ENCODE measurements at places on chromosomes 6 and 20.

GRCh38 chr20:61754976-61755778 lies 310.5 kb downstream of the TAF4 start:
- no peak for DNase-seq

- DNase-seq: no peak
Measured at GRCh38 chr6:120219339-120219738, 869.8 kb upstream of the MAN1A1 start.

DNA sequence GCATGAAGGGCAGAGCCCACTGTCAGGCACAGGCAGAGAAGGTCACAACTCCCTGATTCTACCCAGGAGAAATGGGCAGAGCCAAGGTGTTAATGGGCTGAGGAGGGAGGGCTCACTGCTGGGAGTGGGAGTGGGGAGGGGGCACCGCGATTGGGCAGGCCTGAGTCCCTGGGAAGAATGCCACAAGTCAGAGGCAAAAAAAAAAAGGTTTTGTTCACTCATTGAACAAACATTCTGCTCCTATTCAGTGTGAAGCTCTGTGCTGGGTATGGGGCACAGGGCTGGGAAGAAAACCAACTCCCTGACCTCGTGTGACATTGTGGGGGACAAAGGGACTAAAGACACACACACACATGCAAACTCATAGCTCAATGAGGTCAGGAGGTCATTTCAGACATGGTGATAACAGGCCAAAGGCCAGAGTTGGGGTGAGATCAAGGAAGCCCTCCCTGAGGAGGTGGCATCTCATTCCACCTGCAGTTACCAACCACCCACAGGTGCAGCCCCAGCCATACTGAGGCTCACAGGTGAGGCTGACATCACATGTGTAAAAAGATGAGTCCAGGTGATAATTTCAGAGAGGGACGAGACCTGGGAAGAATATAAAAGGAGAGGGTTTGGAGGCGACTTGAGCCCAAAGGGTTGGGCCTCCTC lies 3.2 kb upstream of the PMEPA1 start:
- DNase-seq: no peak

DNA sequence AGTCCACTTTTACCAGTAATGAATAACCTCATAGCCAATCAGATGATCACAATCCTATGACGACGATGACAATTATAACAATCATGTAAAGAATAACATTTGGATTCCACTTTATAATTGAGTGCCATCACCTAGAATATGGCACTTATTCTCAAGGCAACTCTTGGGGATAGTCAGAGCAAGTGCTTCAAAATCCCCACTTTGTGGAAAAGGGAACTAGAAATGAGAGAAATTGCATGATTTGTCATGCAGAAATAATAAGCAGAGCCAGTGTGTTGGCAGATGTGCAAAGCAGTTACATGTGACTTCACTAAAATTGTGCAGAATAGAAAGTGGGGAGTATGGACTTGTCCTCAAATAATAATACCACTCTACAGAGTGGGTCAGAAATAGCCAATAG lies 41.3 kb downstream of the FRK start:
- no peak for DNase-seq

DNA sequence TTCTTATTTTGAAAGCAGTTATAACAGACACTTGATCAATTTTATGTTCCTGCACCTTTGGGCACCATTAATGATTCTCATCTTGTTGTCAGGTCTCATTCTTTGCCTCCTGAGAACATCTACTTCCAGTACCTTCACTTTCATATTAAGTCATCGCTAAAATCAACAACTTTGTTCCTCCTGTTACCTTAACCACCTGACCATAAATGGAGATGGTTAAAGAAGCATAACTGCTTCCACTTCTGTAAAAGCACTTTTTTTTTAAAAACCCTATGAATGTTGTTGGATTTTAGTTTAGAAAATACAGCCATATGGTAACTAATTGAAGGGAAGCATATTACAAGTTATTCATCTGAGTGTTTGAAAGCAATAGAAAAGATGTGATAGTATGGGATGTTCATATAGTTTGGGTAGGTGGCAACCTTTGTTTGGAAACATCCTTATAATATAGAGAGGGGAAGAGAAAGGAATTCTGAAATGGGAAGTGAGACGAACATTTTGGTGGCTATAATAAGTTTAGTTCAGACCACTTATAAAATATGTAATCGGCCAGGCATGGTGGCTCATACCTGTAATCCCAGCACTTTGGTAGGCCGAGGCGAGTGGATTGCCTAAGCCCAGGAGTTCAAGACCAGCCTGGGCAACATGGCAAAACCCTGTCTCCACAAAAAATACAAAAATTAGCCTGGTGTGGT lies 53.9 kb downstream of the AFG1L start:
- DNase-seq: no peak

DNA sequence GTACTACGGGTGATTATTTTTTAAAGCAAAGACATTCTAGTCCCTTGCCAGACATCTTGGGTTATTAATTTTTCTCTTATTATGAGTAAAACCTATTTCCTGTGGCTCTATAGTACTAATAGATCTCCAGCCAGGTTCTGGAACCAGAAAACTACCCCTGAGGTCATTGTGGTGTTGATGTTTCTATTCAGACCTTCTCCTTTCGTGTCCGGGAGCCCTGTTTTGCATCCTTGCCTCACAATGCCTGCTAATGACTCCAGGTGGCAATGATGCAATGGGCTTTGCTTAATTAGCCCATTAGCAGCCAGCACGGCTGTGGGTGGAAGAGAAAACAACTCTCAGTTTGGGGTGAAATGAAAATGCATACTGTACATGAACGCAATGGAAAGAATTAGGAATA lies 62.9 kb upstream of the ARG1 start:
- no peak for DNase-seq
